ENCODE measurements at places on chromosomes 16 and 17. TPM values are rescaled to one million over a fixed set of nuclear protein-coding genes. Genes with fewer than 3 reads are reported as not detected.

The TEX14 gene
- not detected for polyA plus RNA-seq

The WNT9B gene
- not detected for polyA plus RNA-seq

The PRSS8 gene
- polyA plus RNA-seq: not detected

The ITGAD gene
- 0.12 TPM for polyA plus RNA-seq

The HES7 gene
- not detected for polyA plus RNA-seq

The TBC1D3K gene
- not detected for polyA plus RNA-seq

Data from CD8-positive, alpha-beta memory T cell (primary cell).